NCI-H2081 treated with DMSO at 0.1 percent for 48 hours (cell line): ENCODE measurements at places on chromosomes 13 and 19.

GRCh38 chr13:20414546-20415305 lies 110.9 kb downstream of the CRYL1 start:
- DNase-seq, result no peak

GRCh38 chr13:85665286-85665685 lies 133.9 kb downstream of the SLITRK6 start:
- no peak for DNase-seq

- DNase-seq, result no peak
These were observed 18.6 kb downstream of the POP4 start for GRCh38 chr19:29624489-29625185.

DNA sequence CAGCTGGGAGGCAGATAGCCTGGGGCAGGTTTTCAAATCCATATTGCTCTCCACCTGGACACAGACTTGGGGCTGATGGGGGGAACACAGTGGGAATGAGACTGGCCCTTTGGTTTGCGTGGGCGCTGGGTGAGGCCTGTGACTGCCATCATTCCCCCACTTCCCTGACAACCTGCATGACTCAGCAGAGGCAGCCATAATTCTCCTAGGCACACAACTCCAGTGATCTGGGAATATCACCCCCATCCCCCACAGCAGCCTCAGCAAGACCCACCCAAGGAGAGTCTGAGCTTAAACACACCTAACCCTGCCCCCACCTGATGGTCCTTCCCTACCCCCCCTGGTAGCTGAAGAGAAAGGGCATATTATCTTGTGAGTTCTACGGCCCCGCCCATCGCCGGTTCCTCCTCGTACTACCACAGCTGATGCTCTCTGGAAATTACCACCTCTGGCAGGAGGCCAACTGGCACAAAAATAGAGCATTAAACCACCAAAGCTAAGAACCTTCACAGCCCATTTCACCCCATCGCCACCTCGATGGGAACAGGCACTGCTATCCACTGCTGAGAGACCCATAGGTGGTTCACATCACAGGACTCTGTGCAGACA lies 71.0 kb downstream of the RNF17 start:
- DNase-seq, result no peak

DNA sequence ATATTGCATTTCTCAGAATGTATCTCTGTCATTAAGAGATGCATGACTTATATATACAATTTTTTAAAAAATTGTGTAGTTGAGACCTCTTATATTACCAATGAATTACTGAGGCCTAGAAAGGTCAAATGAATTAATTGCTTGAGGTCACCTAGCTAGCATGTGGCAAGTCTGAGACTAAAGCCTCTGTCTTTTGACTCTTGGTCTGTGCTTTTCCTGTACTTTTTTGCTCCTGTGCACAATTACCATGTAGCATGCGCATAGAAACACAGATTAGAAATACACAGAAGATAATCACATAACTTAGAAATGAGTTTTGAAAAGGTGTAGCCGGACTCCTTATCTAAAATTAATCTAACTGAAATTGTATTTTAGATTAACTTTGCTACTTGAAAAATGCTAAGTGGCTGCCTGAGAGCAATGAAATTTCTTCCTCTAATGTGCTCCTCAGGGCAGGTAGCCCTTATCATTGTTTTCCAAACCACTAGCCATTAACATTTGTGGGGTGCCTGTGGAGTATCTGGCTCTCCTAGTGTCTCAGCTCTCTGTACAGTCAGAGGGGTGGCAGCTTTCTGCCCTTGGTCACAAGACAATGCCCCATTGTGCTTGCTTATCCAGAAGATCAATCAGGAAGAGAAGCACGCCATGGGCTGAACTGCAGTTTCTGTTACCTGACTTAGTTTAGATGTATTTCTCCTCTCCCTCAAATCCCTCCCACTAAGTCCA lies 119.6 kb downstream of the RFC3 start:
- DNase-seq, result no peak

DNA sequence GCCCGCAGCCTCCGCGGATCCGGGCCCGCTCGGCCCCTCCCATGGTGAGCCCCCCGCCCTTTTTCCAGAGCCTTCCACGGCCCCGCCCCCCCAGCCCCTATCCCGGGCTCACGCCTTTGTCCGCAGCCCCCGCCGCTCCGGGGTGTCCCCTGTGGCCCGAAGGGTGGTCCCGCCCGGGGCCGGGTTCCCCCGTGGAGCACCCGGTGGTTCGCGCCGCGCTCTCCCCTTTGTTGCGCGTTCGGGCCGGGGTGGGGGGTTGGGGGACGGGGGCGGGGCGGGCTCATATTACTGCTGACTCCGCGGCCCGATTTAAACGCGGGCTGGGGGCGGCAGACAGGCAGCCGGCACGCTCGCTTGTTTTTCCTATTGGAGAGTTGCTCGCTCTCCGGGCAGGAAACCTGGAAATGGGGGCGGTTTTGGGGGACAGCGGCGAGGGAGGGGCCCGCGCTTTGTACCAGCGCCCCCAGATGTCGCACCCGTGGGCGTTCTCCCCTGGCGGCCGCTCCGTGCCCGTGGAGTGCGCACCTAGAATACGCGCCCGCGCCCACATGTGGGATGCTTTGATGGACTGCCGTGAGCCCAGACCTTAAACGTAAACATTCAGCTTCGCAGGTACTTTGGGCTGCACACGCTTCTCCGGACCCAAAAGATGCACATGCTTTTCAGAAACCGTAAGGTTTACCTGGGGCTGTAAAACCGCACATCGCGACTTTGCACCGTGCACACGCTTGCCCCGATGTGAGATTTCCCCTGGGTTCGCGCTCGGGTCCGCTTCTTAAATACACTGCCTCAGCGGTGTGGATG lies 699 bp downstream of the PTOV1 start:
- DNase-seq, result no peak

DNA sequence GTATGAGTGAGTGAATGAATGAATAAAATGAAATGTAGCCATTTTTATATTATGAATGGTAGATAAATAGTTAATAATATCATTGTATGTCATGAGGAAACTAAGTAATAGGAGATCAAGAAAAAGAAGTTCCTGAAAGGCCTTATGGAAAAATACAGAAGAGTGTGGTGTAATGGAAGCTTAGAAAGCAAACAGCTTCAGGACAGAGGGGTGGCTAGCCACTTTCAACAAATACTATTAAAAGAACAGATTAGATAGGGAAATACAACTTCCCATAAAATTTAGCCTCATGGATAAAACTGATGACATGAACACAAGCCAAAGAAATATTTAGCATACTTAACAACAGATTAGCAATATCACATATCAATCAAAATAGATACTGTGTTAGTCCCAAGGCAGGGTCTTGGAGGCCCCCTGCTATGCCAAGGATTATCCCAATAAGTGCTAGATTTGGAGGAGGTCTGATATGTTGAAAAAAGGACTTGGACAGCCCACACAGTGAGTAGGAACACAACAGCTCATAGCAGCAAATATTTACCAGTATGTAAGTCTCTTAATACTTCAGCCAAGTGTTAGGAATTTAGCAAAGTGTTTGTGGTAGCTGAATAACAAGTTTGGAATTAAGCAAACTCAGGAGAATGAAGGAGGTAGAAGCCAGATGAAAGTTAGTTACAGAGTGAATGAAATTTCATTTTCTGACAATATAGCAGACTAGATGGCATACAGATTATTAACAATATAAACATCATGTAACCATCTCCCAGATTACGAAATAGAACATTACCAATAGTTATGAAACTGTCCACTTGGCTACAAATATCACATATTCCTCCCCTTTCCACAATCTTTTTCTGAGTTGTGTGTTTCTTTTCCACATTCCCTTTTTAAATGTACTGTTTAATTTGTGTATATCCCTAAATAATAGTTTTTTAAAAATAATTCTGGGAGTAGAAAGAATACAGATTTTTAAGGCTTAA lies 1632.0 kb downstream of the PCDH9 start:
- DNase-seq, result no peak

GRCh38 chr19:6014551-6015135 lies 36.7 kb upstream of the RANBP3 start:
- DNase-seq, result no peak

DNA sequence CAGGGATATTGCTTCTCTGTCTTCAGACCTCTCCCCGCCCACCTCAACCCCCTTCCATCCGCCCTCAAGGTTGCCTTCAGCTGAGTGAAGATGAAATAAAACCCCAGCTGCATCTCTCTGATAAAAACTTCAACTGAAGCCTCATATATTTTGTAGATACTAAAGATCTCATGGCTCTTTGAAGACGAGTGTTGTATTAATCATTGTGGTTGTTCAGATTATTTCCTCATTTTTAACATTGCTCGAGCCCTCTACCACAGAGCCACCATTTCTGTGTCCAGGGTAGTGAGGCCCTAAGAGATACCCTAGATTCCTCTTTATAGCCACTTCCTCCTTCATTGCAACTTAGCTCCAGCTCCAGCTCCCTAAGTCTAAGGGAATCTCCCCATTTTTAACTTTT lies 312.8 kb upstream of the ZNF507 start:
- no peak for DNase-seq

- no peak for DNase-seq
These were observed 20.3 kb downstream of the LNX2 start for GRCh38 chr13:27599845-27600553.

GRCh38 chr13:66264971-66265370 lies 965.2 kb downstream of the PCDH9 start:
- DNase-seq, result no peak

- DNase-seq, result no peak
These were observed 311.6 kb downstream of the ENOX1 start for GRCh38 chr13:43475140-43475539.

- no peak for DNase-seq
These were observed 13.0 kb upstream of the SOX1 start for GRCh38 chr13:112053744-112054615.

DNA sequence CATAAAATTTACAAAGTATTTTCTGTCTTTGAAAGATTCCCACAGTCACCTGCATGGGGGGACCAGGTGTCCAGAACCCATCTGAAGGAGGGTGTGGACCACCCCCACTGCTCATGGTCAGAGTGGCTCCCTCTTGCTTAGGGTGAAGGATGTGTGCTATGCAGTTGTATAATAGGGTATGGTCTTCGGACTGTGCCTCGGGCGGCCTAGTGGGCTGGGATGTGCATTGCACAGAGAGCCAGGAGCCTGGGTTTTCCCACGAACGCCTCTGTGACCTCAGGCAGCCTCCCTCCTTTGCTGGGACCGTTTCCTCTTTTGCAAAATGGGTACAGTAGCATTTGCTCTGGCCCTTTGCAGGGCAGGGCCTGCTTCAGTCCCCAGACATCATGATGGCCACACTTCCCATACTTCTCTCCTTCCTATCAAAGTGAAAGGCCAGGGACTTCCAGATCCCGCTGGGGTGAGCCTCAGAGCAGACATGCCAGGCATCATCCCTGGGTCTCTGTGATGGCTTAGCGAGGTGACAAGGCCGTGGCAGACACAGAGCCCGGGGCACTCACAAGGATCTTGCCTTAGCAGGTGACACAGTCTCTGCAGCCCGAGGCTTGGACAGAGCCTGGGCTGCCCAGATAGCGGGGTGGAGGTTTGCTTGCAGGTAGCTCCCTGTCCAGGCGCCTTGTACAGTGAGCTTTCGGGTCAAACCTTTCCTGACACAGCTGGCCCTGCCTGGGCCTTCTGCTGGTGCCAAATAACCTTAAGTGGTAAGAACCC lies 59.4 kb upstream of the ZNF536 start:
- DNase-seq, result no peak

- no peak for DNase-seq
These were observed 13.4 kb downstream of the THOP1 start for GRCh38 chr19:2798733-2799132.

- no peak for DNase-seq
These were observed 306.1 kb downstream of the IRS2 start for GRCh38 chr13:109480011-109480955.

DNA sequence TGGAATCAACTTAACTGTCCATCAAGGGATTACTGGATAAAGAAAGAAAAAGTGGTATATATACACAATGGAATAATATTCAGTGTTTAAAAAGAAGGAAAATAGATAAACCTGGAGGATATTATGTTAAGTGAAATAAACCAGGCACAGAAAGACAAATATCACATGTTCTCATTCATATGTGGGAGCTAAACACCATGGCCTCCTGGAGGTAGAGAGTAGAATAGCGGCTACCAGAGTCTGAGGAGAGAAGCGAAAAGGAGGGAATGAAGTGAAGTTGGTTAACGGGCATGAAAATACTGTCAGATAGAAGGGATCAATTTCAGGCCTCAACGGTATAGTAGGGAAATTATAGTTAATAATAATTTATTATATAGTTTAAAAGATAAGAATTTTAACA lies 147.5 kb upstream of the OBI1 start:
- no peak for DNase-seq

DNA sequence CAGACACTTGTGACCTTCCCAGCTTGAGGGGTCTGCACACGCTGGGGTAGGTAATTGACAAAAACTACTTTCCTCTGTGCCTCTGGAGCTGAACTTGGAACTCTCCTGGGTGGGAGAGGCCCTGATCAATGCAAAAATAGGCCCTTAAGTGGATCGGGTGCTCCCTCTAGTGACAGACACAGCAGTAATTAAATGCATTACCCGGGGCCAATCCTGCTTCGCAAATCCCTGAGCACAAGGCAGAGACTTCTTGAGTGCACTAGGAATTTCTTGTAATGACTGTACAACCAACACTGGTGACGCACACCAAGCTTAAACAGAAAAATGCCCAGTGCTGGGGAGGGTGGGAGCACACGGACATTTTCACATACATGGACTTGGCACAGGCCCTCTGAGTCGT lies 10.6 kb upstream of the UBE2S start:
- DNase-seq, result peak; percentile 34

DNA sequence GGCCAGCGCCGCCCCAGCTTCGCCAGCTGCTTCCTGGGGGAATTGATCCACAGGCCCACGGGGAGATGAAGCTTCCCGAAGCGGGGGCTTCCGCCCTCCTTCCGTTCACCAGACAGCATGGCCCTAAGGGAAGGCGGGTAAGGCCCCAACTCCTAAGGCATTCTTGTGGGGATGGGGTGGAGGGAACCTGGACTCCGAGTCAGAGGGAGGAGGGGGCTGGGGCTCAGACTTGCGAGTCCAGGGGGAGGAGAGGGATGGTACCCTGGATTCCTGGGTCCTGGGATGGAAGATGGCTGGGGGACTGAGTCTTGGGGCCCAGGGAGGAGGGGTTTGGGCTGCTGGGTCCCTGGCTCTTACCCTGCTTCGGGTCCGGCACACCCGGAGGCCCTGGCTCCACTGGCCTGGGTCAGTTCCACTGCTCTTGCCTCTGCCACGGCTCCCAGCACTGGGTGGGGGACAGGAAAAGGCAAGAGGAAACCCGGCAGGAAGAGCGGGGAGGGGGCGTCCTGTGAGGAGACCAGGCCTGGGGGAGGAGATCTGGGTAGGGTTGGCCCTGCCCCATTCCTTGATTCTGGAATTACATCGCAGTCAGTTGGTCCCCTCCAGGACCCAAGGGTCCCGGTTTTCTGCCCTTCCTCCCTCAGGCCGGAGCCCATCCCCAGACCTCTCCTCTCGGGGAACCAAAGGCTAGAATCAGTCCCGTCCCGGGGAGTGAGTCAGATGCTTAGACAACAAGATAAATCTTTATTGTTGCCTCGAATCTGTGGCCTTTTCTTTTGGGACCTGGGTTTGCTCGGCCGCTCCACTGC lies at the start of gene RASIP1:
RASIP1 (minus strand) TSS at position 447 of the 809 bp plus-strand sequence; CDS start at position 119, 328 bp downstream.
- no peak for DNase-seq

DNA sequence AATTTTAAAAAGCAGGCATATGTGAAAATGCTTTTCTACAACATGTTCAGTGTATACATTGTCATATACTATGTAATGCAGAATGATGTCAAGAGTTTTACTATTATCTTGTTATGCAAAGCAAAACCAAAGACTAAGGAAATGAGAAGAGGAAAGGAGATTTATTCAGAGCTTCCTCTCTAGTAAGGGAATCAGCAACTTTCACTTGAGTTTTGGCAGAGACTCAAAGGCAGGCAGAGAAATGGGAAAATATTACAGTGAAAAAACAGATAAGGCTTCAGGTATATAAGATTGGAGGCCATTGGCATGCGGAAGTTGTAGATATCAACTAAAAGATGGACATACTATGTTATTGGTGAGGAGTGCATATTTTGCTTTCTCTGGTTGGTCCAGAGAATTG lies 512.0 kb upstream of the PCDH20 start:
- no peak for DNase-seq
